GOT3 (cell line): ENCODE measurements at places on chromosomes 1 and 21.

- no peak for DNase-seq
These were observed 1099.9 kb downstream of the PLA2G4A start for GRCh38 chr1:187928696-187929095.

- DNase-seq = no peak
These were observed 144.0 kb downstream of the FMN2 start for GRCh38 chr1:240235521-240236288.

DNA sequence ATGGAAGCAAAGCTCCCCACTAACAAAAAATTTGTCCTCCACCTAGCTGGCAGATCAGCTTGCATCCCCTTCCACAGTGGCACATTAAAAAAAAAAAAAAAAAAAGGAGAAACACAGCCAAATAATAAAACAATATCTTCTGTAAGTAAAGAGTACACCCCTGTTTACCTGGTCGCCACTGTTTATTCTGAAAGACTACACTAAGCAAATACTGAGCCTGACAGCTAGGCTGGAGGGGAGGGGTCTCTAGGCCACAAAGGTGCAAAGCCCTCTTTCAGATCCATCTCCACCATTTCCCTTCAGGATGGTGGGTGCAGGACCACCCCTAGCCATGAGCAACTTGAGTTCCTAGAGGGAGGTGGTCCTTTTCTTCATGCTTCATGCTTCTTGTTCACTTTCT lies 22.8 kb upstream of the SLC45A3 start:
- no peak for DNase-seq

DNA sequence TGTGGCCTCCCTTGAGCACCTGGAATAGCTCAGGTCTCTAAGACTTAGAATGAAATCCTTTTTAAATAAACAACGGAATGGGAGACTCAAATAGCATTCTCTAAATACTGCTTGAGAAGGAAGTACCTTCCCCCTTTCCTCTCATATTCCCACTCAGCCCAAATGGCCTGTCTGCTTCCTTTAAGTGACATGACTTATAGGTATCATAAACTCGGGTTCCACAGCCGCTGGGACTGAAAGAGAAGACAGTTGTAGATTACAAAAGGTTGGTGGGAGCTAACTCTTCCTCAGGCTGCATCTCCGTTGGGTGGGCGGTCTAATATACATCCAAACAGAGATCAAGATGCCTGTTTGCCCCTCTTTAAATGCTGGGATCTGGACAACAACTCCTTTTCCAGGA lies 1.2 kb upstream of the HMCN1 start:
- no peak for DNase-seq

DNA sequence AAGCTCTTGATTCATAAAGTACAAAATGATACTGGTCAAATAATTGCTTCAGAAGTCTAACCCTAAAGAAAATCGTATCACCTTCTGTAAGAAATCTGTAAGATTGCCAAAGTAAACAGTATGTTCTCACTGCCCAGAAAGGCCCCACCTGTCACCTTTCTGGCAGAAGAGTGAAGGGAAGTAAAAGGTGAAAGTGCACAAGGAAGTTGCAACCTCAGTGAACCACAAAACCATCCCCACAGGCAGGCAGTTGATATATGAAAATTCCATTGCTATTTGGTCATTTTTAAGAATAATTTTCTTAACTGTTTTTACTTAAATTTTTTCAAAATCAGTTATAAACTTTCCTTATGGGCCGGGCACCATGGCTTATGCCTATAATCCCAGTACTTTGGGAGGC lies 48.5 kb upstream of the FBXO28 start:
- no peak for DNase-seq

- no peak for DNase-seq
These were observed 37.1 kb upstream of the ANGPTL7 start for GRCh38 chr1:11151826-11152612.

GRCh38 chr1:220451532-220451931 lies 76.4 kb upstream of the MARK1 start:
- no peak for DNase-seq

DNA sequence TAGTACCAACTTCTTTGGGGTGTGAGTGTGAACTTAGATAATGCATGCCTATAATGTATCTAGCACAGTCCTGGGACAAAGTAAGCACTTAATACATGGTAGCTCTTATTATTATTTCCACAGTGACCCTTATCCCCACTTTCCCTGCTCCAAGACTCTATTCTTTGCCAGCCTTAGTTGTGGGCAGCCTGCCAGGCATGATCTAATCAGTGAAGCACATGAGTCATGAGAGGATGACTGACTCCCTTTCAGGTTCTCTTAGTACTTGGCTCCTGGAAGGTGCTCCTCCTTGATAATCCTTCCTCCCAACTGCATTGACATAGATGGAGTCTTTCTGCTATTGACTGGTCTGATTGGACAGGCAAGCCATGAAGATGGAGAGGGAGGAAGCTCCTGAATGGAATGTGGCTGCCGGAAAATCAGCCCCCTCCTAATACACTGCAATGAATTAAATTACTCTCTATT lies 17.4 kb upstream of the GNG12 start:
- no peak for DNase-seq

GRCh38 chr1:216739793-216740192 lies 16.6 kb upstream of the ESRRG start:
- no peak for DNase-seq

DNA sequence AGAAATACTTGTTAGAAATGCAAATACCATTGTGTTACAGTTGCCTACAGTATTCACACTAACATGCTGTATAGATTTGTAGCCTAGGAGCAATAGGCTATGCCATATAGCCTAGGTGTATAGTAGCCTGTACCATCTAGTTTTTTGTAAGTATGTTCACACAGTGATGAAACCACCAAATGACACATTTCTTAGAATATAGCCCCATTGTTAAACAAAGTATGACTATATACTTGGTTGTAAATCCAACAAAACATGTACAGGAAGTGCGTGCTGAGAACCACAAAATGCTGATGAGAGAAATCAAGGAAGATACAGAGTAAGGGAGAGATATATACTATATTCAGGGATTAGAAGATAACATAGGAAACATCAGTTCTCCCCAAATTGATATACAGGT lies 92.2 kb downstream of the POU2F1 start:
- no peak for DNase-seq

- no peak for DNase-seq
These were observed 176.8 kb downstream of the DISC1 start for GRCh38 chr1:231803353-231803752.

- DNase-seq = no peak
These were observed 360.1 kb upstream of the PLXNA2 start for GRCh38 chr1:208604295-208604694.

GRCh38 chr1:179889589-179889988 lies 7.5 kb downstream of the TOR1AIP1 start:
- DNase-seq = no peak

DNA sequence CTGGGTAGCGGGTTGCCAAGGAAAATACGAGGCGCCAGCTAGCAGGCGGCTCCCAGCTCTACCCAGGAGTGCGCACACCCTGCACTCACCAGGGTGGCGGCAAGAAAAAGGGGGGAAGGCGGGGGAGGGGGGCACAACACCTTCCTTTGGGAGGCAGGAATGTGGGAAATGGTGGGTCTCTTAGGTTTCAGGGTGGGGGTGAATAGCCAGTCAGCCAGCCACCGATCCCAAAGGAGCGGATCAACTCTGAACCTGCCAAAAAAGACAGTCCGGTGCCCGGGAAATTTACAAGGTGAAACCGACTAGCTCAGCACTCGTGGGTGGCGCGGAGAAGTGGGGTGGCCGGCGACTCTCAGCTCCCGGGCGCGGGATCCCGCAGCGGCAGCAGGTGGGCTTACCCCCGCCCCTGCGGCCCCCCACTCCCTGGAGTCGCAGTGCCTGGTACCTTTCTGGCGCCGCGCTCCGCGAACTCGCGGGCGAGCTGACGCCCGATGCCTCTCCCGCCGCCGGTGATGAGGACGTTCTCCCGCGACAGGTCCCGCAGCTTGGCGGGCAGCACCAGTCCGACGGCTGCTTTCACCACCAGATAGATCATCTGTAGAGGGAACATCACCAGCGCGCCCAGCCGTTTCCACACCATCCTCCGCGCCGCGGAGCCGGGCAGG lies 1.2 kb downstream of the DHRS3 start:
- DNase-seq = no peak

GRCh38 chr21:19830446-19830845 lies 1167.8 kb upstream of the NCAM2 start:
- no peak for DNase-seq

GRCh38 chr1:110321846-110322245 lies 17.3 kb upstream of the RBM15 start:
- DNase-seq = no peak

DNA sequence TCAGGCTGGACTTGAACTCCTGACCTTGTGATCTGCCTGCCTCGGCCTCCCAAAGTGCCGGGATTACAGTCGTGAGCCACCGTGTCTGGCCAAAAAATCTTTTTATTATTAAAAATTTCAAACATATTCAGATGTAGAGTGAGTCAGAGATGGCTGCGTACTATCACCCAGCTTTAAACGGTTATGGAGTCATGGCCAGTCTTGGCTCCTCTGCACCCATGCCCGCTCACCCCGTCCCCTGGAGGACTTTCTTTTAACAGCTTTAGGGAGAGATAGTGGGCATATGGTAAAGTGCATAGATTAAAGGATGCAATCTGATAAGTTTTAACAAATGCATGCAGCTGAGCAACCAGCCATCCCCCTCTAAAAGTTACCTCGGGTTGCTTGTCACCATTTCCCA lies 51.8 kb downstream of the TNFRSF8 start:
- no peak for DNase-seq

DNA sequence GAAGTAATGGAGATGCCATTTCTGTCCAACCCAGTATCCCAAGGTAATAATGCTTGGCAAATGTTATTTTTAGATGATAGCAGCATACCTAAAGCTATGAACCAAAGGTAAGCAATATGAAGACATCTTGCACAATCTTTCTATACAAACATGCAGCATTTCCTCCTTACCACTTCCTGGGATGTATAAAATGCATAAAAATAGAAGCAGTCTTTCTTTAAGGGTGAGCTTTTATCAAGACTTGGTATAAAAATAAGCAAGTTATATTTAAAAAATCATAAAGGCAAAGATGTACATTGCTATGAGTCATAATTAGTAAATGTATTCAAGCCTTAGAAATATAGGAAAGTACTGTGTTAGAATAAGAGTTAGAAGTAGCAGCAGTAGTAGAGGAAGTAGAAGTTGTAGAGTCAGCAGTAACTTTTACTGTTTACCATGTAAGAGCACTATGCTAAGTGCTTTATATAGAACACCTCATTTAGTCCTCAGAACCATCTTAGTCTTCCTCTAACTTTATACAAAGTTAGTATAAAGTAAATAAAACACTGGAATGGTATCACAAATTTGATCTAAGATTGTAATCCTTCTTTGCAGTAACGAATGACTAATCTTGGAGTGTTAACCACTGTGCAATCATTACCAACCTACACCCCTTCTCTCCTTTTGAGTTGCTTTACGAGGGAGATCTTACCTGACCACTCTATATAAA lies 371.3 kb downstream of the VAV3 start:
- DNase-seq = no peak
